OCI-M1 (cell line): ENCODE measurements at places on chromosomes 4 and X.
A peak's percentile ranks its signal among the peaks of the same experiment; 100 is the strongest.

GRCh38 chrX:112197840-112198239 lies 115.3 kb upstream of the TRPC5 start:
- DNase-seq: peak; percentile 87

- no peak for DNase-seq
Observed at GRCh38 chr4:74120086-74120485, 21.1 kb upstream of the CXCL2 start.

GRCh38 chr4:78298618-78299017 lies 241.5 kb downstream of the FRAS1 start:
- DNase-seq: no peak

DNA sequence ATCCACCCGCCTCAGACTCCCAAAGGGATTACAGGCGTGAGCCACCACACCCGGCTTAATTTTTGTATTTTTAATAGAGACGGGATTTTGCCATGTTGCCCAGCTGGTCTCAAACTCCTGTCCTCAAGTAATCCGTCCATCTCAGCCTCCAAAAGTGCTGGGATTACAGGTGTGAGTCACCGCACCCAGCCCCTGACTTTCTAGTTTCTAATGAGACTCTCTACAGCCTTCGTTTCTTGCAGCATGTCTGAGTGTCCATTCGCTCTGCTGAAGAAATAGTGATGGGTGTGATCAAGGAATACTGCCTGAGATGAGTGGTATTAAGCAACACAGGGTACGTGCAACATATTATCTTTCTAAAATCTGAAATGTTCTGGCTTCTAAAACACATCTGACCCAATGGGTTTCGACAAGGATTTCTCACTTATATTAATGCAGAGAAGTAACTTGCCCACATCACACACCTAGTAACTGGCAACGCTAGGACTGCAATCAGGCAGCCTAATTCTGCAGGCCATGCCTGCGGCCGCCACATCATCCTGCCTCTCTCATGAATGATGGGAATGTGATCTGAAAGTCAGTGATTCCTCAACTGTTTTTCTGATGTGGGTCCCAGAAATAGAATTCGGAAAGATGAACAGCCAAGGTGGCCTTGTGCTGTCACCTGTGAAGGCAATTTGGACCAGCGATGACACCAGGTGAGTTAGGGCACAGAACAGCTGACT lies 74.3 kb downstream of the RBM47 start:
- DNase-seq: no peak

DNA sequence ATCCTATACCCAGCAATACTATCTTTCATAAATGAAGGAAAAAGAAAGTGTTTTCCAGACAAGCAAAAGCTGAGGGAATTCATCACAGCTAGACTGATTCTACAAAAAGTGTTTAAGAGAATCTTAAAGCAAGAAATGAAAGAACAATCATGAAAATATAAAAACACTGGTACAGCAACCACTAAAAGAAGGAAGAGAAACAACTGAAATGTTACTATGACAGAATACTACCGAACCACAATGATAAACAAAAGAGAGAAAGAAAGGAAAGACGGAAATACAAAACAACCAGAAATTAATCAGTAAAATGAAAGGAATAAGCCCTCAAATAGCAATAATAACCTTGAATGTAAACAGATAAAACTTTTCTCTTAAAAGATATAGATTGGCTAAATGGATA lies 110.8 kb upstream of the AFF2 start:
- DNase-seq: no peak

DNA sequence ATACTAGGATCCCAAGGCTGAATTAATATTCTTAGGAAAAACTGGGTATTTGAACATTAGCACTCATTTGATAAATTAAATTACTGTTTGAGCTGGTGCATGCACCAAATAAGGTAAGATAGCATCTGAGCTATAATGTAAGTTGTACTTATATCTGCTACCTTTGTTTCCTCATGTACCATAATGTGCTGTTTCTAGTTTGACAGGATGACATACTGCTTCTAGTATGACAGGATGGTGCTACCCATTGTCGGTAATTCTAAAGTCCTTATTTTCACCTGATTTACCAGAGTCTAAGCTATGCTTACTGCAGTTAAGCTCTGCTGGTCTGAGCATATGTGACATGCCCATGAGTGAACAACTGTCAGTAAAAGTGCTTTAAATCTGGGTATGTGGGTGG lies 1017.5 kb upstream of the IGFBP7 start:
- no peak for DNase-seq

DNA sequence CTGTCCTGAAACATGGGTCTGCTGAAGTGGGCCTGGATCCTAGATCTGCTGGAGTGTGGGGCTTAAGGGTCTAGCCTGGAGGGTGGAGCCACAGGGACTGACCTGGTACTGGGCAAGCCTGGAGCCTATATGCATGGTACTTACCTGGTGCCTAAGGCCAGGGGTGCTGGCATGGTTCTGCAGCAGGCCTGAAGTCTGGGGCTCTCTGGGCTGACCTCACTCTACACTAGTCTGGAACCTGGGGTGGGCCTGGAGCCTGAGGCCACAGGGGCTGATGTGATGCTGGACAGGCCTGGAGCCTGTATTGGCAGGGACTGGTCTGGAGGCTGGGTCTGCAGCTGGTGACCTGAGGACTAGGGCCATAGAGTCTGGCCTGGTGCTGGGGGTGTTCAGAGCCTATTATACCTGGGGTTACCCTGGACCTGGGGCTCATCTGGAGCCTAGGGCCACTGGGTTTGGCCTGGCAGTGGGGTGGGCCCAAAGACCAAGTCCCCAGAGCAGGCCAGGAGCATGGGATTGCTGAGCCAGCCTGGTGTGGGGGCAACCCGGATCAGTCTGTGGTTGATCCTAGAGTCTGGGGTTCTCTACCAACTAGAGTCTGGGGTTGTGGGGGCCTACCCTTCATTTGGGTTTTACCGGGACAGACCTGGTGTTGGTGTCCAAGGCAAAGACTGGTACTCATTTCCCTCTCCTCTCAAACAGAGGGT lies 179.6 kb downstream of the SLC4A4 start:
- no peak for DNase-seq

GRCh38 chr4:55351824-55352223 lies 5.8 kb downstream of the SRD5A3 start:
- no peak for DNase-seq

DNA sequence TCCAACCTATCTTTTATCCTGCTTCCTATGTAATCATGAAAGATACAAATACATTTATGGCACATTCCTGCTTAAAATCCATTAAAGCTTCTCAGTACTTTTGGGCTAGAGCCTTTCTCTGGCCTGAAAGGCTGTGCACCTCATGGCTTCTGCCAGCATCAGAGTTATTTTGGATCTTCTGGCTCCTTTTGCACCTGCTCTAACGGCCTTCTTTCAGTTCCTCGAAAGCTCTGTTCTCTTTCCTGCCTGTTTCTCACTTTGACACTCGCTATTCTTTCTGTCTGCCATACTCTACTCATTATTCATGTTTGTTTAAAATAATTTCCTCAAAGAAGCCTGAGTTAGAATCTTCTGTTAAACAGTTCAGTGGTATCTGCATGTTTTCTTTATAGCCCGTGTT lies 86.0 kb downstream of the LRP2BP start:
- DNase-seq: no peak
